ENCODE measurements at places on chromosomes 6 and 20.
A peak's percentile ranks its signal among the peaks of the same experiment; 100 is the strongest.

DNA sequence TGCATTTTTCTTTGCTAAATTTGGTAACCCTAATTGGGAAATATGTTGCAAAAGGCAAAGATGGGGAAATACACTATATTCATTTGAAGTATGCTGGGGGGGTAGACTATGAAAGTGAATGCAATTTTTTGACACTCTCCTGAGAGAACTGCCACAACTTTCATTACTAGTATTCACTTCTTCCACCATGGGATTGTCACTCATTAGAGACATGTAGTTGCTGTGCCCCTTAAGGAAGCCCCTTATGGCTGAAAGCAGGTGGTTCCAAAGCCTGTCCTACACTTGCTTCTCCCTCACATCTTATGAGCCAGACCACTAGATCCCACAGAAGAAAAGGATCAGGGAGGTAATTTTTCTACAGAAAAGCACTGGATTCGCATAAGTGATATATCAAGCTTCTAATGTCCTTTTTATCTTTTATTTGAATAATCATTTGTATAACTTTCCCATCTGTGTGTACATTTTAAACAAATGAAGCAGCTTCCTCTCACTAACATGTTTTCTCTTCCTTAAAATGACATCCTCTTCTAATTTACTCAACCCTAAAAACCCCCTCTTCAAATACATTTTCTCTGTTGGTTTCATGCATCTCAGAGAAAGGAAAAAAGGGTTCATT is 83.8 kb downstream of the GCLC start:
- no peak for DNase-seq

GRCh38 chr20:51199920-51200319 is 177.0 kb upstream of the KCNG1 start:
- no peak for DNase-seq

DNA sequence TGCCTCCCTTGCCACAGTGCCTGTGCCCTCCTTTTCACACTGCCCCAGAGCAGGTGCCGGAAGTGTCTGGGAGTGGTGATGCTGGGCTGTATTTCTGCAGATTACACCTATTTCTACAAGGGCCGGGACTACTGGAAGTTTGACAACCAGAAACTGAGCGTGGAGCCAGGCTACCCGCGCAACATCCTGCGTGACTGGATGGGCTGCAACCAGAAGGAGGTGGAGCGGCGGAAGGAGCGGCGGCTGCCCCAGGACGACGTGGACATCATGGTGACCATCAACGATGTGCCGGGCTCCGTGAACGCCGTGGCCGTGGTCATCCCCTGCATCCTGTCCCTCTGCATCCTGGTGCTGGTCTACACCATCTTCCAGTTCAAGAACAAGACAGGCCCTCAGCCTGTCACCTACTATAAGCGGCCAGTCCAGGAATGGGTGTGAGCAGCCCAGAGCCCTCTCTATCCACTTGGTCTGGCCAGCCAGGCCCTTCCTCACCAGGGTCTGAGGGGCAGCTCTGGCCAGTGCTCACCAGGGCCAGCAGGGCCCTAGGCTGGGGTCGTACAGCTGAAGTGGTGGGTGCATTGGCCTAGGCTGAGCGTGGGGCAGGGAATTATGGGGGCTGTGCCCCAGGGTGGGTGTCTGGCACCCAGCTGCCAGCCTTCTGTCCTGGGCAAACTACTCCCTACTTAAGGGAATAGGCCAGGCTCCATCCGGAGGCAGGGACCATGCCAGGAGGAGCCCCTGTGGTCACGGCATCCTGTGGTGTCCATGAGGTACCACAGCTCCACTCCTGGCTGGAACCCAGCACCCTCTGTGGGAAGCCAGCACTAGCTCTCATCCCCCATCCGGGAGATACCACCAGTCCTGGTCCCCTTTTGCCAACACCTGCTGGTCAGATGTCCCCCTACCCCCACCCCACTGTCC is 3.5 kb downstream of the MMP24OS start:
- DNase-seq, result no peak

DNA sequence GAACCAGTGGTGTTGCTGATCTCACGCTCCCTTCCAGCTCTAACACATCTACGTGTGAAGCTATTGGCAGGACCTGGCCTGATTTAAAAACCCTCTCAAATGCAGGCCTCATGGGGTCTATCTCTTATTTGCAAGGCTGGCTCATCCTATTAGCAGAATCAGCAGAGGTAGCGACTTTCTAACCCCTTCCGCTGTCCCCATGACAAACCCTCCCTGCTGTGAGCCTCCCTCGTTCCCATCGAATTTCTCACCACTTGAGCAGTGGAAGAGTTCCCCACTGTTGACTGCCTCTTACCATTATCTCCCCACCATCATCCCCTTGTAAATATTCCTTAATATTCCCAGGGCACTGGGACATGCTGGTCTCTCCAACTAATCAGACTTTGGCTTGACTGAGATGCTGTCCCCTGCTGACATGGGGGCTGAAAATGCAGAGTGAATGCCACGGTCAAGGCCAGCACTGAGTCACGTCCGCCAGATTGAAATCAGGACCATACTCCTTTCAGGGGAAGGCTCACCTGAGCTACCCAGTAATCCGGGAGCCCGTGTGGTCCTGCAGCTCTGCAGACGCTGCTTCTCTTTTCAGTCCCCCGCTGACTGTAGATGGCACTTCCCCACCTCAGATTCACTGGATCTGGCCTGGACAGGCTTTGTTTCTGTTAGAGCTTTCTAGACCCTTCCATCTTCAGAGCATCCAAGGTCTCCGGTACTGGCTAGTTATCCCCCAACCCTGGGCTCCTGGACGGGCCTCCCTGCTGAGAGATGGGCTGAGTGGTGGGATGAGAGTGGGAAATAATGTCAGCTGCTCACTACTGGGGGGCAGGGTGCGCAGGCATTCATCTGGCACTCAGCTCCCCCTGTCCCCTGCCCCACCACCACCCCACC is 23.1 kb downstream of the AAR2 start:
- no peak for DNase-seq

- DNase-seq, result no peak
These were observed 116.5 kb upstream of the OLIG3 start for GRCh38 chr6:137610702-137611101.

DNA sequence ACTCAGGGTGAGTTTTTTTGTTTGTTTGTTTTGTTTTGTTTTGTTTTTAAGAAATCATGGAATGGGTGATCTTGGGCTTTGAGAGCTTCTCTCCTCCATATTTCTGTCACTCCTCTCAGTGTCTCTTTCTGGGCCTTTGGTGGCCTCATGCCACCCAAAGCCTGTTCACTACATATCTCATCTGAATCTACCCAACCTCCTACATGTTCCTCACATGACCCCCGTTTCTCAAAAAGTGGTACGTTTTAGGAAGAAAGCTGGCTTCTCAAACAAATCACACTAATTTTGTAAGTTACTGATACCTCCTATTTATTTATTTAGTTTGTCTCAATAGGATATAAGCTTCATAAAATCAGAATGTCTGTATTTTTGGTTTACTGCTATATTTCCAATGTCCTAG is 80.0 kb downstream of the SESN1 start:
- no peak for DNase-seq

DNA sequence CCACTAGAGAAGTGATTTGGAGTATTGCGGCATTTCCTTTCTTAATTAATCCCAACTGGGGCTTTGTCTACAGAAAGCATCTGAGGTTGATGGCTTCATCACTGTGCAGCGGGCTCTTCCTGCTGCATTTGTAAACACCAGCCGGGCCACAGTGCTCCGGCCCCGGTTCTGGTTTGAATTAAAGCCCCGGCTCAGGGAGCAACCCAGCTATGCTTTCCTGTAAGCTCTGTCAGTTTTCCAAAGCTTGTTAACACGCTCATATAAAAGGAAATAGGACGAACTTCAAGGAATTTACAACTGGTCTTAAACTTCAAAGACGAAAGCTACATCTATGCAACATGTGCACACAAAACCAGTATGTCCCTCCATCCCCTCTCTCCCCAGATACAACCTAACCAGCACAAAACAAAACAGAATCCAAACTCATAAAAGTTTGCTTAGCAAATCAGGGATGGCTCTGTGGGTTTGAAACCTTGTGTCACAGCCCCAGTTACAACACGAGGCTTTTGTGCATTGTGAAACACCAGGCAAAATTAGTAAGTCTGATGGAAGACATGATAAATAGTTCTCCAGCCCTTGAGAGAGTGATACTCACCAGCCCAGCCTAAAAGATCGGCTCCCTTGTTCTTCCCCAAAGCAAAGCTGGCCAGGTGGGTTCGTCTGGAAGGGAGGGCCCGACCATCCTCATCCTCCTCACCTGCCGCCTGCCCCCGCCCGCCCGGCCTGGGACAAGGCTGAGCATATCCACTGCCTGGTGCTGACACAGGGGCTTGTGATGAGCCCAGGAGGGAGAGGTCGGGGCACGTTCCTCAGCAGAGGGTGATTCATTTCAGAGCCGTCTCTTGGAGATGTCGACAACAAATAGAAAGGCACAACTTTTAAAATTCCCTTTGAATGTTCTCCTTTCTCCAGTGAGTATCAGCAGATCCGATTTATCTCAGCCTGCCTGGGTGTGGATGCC is 197.9 kb downstream of the TFAP2C start:
- no peak for DNase-seq

DNA sequence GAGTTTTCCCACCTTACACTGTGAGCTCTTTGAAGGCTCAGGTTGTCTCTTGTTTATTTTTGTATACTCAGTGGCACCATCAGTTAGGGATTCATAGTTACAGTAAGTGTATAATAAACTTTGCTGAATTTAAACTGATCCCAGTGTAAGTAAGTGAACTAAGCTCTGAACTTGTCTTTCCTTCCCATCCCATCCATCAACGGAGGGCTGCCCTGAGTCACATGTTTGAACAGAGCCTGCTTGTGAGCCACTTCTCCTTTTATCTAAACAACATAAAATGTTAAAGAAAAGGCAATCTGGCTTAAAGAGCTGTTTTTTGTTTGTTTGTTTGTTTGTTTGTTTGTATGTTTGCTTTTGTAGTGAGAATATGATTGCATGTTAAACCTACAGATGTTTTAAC is 185.7 kb upstream of the MARCKS start:
- DNase-seq, result no peak

- no peak for DNase-seq
These were observed 65.9 kb upstream of the FBXL4 start for GRCh38 chr6:99013661-99014060.

DNA sequence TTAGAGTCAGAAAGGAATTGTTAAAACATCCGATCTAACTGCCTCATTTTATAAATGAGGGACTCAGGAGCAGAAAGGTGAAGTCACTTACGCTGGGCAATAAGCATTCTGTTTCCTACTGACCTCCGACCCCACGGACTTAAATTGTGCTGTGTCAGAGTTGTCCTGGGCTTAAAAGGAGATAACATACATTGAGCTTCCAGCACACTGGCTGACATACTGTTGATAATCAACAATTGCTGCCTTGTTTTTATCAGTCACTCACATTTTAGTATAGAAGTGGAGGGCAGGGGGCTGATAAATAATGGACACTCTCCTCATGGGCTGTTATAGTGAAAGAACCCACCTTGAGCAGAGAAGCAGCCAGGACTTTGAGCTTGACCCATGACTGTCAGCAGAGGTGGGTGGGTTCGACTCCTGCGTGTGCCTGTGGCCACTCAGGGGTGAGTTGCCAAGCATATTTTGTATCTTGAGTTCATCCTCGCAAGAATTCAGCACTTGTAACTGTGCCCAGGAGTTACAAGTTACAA is 166.5 kb upstream of the JARID2 start:
- DNase-seq, result no peak

DNA sequence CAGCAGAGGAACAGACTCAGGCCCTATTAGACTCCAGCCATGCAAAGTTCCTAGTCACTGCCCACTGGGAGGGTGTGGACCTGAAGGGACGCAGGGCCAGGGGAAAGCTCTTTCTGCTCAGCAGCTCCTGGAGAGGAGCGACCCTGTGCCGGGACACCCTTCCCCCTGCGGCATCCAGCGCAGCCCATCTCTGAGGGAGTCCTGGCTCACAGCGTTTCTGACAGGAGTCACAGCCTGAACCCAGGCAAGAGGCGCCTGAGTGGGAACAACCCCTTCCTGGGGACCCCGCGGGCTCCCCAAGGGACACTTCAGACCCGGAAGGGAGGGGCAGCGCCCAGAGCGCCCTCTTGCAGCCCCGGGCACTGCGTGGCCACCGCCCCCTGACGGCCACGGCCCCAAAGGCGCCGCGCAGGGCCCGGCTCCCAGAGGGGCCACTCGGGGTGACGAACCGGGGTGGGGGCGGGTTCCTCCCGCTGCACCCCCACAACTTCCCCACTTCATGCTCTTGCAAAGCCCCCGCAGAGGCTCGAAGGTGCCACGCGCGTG is 862 bp downstream of the UCKL1 start:
- peak; percentile 34 for DNase-seq

GRCh38 chr20:53215166-53215565 is 243.0 kb downstream of the TSHZ2 start:
- DNase-seq, result peak; percentile 48

DNA sequence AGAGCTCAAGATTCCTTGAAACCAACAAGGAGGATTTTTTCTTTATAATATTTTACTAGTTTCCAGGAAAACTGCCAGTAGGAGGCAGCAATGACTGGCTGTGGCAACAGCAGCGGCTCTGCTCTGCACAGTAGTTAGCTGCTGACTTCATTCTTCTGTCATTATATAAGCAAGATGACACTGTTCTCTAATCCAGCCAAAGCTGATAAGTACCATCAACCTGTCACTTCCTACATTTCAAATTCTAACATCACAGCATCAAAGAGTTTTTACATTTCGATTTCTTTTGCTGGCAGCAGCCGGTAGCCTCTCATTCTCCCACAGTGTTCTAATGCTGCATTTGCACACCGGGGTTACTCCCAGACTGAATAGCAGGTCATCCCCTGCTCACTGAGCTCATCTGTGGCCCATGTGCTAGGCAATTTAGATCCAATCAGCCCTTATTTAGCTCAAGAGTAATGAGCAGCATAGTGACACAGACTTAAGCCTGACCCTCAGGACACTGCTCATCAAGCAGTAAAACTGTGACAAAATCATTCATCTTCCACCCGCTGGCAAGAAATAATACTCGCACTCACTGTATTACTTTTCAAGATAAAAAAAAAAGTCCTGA is 67.8 kb downstream of the MMS22L start:
- DNase-seq, result peak; percentile 15

DNA sequence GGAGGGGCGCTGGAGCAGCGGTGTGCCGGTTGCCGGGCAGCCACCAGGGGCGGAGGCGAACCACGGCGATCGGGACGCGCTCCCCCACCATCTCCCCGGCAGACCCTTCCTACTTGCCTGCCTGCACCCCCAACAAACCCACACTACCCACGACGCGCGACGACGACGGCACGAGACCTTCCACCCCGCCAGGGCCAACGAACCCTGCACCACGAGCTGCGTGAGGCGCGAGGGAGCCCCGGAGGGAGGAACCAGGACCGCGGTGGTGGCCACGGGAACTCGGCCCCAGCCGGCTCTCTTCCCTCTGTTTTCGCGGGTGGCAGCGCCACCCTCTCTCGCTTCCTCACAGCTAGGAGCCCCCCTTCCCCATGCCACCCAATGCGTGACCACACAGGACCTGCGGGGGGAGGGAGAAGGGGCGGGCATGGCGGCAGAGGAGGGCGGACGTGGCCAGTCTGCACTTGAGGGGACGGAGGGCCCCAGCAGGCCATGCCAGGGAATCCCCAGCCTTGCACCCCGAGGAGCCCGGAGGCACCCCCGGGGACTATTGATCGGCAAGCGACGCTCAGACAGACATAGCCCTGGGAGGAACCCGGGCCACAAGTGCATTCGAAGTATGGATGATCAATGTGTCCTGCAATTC is 1516.4 kb upstream of the DEFB115 start:
- no peak for DNase-seq

Data from activated CD4-positive, alpha-beta T cell treated with anti-CD3 and anti-CD28 coated beads, Interleukin-2, Interleukin-4, amounts not matched to agents 100 ng/mL and 50 ng/mL, durations not matched to agents 16 hours and 8 hours (primary cell).